Colonic mucosa (tissue), 4 donors: ENCODE measurements at places on chromosomes 4 and X.

DNA sequence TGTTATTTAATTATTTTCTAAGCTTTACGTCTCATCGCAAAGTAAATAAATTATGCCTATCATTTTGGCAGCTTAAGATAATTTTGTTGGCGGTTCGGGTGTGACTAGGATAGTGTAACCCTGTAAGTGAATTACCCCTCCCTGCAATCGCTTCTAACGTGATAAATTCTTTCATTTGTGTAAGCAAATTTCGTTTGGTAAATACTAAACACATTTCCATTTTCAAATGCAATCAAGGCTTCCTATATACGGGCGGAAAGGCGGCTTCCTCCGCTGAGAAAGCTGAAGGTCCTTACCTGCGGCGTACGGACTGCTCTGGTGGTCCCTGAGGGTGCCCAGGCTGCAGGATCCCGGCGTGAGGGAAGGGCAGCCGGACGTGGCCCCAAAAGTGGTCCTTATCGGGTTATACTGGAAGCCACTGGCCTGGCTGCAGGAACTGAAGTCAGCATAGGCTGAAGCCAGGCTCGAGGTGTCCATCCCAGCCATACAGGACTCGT, 403 bp downstream of the PHOX2B start:
- H3K4me1 ChIP-seq = no peaks in the 10 kb centered on the region
- no peak overlapping the region for H3K27ac ChIP-seq
- no peaks in the 10 kb centered on the region for H3K36me3 ChIP-seq
- H3K27me3 ChIP-seq = peaks cover 86% of the 10 kb centered on the region
- no peak overlapping the region for H3K4me3 ChIP-seq
- no peak for DNase-seq

GRCh38 chr4:154738426-154738825, 5.4 kb upstream of the LRAT start:
- H3K27ac ChIP-seq = no peak overlapping the region
- H3K4me1 ChIP-seq = no peaks in the 10 kb centered on the region
- no peak for DNase-seq

DNA sequence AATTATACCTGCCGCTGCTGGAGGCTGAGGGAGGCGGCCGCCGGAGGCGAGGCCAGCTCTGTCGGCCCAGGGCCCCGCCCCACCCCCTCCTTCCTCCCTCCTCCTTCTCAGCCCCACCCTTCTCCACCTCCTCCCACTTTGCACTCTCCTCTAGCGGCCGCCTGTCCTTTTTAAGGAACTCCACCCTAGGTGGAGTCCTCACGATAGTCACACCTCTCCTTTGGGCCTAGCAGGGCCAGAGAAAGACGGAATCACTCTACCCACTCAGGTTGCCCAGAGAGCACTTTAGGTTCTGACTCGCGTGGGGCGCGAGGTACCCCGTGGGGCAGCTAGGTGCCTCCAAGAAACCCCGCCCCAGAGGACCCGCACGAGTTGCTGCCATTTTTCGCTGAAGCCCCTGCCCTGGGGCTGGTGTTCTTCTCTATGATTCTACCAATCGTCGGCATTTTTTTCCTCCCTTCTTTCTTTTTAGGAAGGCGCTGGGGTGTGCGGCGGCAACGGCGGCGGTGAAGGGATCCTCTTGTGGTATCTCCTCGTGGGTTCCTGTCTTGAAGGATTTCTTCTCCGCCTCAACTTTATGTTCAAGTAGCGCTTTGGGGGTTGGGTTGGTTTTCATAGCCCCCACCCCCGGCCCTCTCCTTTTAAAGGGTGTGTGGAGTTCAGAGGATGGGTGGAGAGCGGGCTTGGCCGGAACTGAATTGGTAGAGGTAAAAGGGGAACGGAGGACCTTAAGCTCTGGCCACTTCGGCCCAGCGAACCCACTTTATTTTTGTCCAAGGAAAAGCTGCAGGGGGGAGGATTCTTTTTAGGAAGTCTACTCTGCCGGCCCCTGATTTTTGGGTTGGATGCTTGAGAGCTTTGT, at the start of gene KLF8:
Gene KLF8, plus strand, starts transcription at position 136 of the 862 bp plus-strand sequence. CDS start 979 bp downstream, outside the sequence.
- H3K27ac ChIP-seq = peak within 1 kb of the TSS; percentile 2
- DNase-seq = peak; percentile 71
- H3K36me3 ChIP-seq = no peaks in the 10 kb centered on the region
- H3K4me1 ChIP-seq = no peaks in the 10 kb centered on the region
- no peaks in the 10 kb centered on the region for H3K27me3 ChIP-seq

DNA sequence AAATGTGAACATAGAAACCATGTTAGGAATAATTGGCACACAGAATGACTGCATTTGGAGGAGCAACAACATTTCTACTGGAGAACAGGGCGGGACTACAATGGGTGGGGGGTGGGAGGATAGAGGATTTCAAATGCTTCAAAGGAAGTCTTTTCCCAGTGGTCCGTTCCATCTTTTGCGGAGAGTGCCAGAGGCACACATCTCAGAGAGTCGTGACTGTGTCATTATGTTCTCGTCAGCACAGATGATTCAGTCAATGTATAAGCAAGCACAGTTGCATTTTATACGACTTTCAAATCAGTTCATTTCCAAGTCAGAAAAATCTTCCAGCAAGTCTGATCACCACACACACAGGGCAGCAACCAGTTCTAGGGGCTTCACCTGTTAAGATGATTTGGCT, 22.7 kb upstream of the GPR50 start:
- no peaks in the 10 kb centered on the region for H3K27me3 ChIP-seq
- DNase-seq = no peak
- no peaks in the 10 kb centered on the region for H3K36me3 ChIP-seq
- no peak overlapping the region for H3K4me3 ChIP-seq
- no peaks in the 10 kb centered on the region for H3K4me1 ChIP-seq

GRCh38 chr4:187235456-187236170, 512.0 kb upstream of the FAT1 start:
- DNase-seq = no peak
- no peaks in the 10 kb centered on the region for H3K36me3 ChIP-seq
- no peak overlapping the region for H3K27ac ChIP-seq
- H3K4me3 ChIP-seq = no peak overlapping the region
- H3K27me3 ChIP-seq = no peaks in the 10 kb centered on the region

DNA sequence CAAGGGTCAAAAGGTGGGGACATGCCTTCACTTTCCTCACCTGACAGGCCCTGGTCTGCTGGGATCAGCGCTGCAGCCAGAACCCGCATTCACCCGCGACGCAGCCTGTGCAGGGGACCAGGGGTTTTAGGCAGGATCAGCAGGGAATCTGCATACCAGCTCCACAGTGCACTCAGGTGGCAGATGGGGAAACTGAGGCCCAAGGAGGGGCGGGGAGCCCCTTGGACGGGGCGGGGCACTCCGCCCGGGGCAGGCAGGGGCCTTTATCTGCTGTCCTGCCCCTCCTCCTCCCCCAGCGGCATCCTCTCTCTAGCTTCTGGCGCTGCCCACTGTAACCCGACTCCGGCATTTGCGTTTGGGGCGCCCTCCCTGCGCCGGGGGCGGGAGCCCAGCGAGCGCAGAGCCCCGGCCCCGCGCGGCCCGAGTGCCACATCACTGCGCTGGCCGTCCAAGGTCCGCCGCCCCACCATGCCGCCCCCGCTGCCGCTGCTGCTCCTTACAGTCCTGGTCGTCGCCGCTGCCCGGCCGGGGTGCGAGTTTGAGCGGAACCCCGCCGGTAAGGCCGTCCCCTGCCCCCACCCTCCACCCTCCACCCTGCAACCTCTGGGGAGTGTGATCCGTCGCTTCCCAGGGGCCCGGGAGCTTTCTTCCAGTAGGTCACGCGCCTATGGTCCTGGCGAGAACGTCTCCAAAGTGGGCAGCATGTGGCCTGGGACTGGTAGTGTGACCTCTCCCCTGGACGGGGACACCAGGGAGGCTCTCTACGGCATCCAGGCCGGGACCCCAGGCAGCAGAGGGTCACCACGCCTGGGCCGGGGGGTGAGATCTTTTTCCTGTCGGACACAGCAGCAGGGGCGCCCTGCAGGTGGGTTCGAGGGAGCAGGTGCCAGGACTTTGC, at the start of gene CPZ:
Gene CPZ, plus strand, starts transcription at position 400 of the 898 bp plus-strand sequence. Its CDS starts 69 bp downstream, at position 469.
- DNase-seq = no peak
- H3K27ac ChIP-seq = no peak within 1 kb of the TSS
- H3K36me3 ChIP-seq = no peaks in the 10 kb centered on the region
- H3K27me3 ChIP-seq = peaks cover 27% of the 10 kb centered on the region
- no peaks in the 10 kb centered on the region for H3K4me1 ChIP-seq
- no peak within 1 kb of the TSS for H3K4me3 ChIP-seq

- H3K4me3 ChIP-seq = peak within 1 kb of the TSS; percentile 86
- DNase-seq = peak; percentile 99
- H3K4me1 ChIP-seq = peaks cover 5% of the 10 kb centered on the region
- peak within 1 kb of the TSS; percentile 99 for H3K27ac ChIP-seq
- H3K27me3 ChIP-seq = no peaks in the 10 kb centered on the region
- no peaks in the 10 kb centered on the region for H3K36me3 ChIP-seq
These were observed at the start of gene SEPSECS for GRCh38 chr4:25159837-25160713. TSS of gene SEPSECS (minus strand) at chr4:25160449. CDS start at chr4:25160369, 80 bp downstream.

DNA sequence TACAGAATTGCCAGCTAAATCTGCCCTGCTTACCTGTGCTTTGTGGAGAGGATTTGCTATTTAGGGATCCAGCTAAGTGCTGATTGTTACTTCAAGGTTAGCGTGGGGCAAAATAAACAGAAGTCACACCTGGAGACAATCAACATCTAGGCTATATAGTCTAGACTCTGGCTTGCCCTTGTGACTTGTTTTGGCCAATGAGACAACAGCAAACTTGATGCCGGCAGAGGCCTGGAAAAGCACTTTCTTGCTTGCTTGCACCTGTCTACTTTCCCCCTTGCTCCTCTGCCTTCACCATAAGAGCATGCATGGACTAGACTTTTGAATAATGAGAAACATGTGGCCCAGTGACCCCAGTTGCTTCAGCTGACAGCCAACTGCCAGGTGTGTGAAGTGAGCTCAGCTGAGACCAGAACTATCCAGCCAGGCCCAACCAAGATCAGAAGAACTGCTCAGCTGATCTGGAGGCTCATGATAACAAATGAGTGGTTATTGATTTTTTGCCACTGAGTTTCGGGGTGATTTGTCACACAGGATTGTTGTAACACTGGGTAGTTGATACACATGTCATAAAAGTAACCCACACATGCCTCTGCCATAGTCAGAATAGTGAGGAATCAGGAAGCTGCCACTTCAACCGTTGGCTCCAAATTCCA, 164.4 kb downstream of the RBMX2 start:
- no peaks in the 10 kb centered on the region for H3K27me3 ChIP-seq
- no peaks in the 10 kb centered on the region for H3K4me1 ChIP-seq
- H3K4me3 ChIP-seq = no peak overlapping the region
- DNase-seq = no peak
- no peak overlapping the region for H3K27ac ChIP-seq

DNA sequence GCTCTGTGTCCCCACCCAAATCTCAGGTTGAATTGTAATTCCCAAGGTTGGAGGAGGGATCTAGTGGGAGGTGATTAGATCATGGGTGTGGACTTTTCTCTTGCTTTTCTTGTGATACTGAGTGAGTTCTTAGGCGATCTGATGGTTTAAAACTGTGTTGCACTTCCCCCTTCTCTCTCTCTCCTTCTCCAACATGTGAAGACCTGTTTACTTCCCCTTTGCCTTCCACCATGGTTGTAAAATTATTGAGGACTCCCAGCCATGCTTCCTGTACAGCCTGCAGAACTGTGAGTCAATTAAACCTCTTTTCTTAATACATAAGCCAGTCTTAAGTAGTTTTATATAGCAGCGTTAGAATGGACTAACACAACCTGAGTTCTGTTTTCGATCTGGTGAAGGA, 738.2 kb downstream of the ARAP2 start:
- H3K36me3 ChIP-seq = no peaks in the 10 kb centered on the region
- no peak overlapping the region for H3K27ac ChIP-seq
- H3K4me1 ChIP-seq = no peaks in the 10 kb centered on the region
- H3K4me3 ChIP-seq = no peak overlapping the region

- no peak overlapping the region for H3K27ac ChIP-seq
- no peaks in the 10 kb centered on the region for H3K36me3 ChIP-seq
- H3K4me1 ChIP-seq = no peaks in the 10 kb centered on the region
- H3K4me3 ChIP-seq = no peak overlapping the region
- no peaks in the 10 kb centered on the region for H3K27me3 ChIP-seq
- no peak for DNase-seq
These were observed 9.6 kb downstream of the ZAR1 start for GRCh38 chr4:48499551-48500066.

DNA sequence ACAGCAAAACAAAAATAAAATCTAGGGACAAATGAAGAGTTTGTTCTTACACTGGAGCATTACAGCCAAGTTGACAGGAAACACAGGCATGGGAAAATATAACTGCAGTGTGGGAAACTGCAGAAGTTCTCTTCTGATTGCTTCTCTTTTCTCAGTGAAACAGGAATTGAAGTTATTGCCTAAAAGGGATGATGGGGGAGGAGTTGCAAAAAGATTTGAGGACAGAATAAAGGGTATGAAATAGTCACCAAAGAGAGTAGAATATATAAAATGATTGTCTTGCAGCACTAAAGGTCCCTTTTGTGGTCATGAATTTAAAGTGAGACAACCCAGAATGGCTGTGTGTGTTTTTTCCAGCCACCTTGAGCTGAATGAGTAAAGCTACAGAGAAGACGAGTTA, 103.7 kb downstream of the JADE1 start:
- H3K4me3 ChIP-seq = no peak overlapping the region
- no peaks in the 10 kb centered on the region for H3K4me1 ChIP-seq
- H3K27ac ChIP-seq = no peak overlapping the region
- no peaks in the 10 kb centered on the region for H3K36me3 ChIP-seq
- DNase-seq = no peak
- no peaks in the 10 kb centered on the region for H3K27me3 ChIP-seq

- H3K27ac ChIP-seq = no peak overlapping the region
- no peaks in the 10 kb centered on the region for H3K36me3 ChIP-seq
- no peak for DNase-seq
- H3K27me3 ChIP-seq = no peaks in the 10 kb centered on the region
- H3K4me1 ChIP-seq = no peaks in the 10 kb centered on the region
- no peak overlapping the region for H3K4me3 ChIP-seq
These were observed 88.9 kb upstream of the CLDN34 start for GRCh38 chrX:9878146-9878820.

GRCh38 chr4:156939801-156940200, 31.8 kb downstream of the PDGFC start:
- no peaks in the 10 kb centered on the region for H3K4me1 ChIP-seq
- DNase-seq = no peak
- no peak overlapping the region for H3K27ac ChIP-seq
- no peaks in the 10 kb centered on the region for H3K36me3 ChIP-seq
- H3K4me3 ChIP-seq = no peak overlapping the region

GRCh38 chr4:114209584-114209983, 230.1 kb upstream of the ARSJ start:
- no peaks in the 10 kb centered on the region for H3K36me3 ChIP-seq
- no peak for DNase-seq

- no peak for DNase-seq
- H3K4me1 ChIP-seq = peaks cover 3% of the 10 kb centered on the region
- H3K27me3 ChIP-seq = no peaks in the 10 kb centered on the region
- H3K4me3 ChIP-seq = no peak overlapping the region
These were observed 26.4 kb upstream of the TMSB4X start for GRCh38 chrX:12948495-12948894.

DNA sequence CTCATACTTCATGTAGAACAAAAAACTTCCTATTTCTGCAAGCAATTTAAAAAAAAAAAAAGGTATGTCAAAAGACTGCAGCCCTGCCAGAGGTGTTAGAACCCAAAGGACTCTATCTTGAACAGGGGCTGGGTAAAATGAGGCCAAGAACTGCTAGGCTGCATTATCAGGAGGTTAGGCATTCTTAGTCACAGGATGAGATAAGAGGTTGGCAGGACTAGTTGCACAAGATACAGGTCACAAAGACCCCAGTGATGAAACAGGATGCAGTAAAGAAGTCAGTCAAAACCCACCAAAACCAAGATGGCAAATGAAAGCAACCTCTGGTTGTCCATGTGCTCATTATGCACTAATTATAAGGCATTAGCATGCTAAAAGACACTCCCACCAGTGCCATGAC, 104.1 kb downstream of the ANOS1 start:
- H3K27ac ChIP-seq = no peak overlapping the region
- no peak overlapping the region for H3K4me3 ChIP-seq
- DNase-seq = no peak
- H3K36me3 ChIP-seq = no peaks in the 10 kb centered on the region

GRCh38 chrX:20421275-20421674, 154.6 kb upstream of the RPS6KA3 start:
- no peaks in the 10 kb centered on the region for H3K27me3 ChIP-seq
- H3K4me1 ChIP-seq = no peaks in the 10 kb centered on the region
- H3K36me3 ChIP-seq = no peaks in the 10 kb centered on the region
- H3K4me3 ChIP-seq = no peak overlapping the region
